ENCODE measurements at places on chromosomes 7 and 10.

DNA sequence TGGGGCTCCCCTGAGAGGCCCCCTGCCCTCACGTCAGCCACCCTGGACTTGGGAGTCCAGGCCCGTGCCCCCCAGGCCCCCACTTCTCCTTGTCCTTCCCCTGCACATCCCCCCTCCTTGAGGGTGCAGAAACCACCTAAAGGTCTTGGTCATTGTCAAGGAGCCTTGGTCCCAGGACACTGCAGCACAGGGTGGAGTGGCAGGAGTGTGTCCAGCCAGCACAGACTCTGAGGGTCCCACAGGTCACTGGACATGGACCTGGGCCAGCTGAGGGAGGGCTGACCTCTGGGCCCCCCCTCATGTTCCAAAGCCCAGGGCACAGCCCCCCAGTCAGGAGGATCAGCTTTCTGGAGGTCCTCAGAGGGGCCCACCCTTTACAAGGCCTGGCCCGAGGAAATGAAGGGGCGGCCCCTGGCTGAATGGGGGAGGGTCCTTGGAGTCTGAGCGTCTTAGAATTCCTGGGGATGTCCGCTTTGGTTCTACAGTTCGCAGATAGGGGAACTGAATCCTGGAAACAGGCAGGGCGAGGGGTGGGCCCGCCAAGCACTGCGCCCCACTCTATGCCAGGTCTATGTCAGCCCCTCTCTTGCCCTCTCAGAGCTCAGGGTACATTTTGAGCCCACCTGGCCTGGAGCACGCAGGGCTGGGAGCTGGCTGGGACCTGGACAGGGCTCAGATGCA, 54.0 kb downstream of the PWWP2B start:
- DNase-seq: no peak

GRCh38 chr10:36224431-36224985, 582.4 kb upstream of the FZD8 start:
- no peak for DNase-seq

- DNase-seq: no peak
Observed at GRCh38 chr7:140033036-140033435, 29.7 kb downstream of the PARP12 start.

GRCh38 chr7:137020351-137020750, 151.9 kb downstream of the CHRM2 start:
- DNase-seq: no peak

DNA sequence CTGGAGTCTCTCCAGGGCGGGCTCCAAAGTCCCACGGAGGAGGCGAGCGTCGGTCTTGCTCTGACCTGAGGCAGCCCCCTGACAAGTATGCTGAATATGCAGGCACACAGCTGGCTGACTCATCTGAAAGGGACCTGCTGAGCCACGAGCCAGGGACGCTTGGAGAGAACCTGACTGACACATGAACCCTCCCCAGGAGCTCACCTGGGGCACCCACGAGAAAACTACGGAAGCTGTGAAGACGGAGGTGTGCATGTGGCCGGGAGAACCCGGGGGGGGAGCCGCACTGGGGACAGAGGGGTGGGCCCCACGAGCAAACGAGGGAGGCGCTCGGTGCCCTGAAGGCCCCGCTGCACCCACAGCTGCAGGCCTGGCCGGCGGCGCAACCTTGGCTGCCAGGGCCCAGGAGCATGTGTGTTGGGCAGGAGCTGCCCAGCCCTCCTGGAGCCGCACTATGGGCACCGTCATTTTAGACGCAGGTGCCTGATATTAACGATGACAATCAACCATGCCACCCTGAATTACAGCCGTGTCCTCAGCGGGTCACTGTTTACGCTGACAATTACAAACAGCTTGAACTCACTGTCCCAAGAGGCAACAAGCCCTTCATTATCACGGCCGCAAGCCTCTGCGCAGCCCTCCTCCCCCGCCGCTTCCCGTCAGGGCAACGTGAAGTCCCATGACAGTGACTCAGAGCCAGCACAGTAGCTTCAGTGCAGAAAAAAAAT, 64.7 kb downstream of the DIP2C start:
- peak; percentile 92 for DNase-seq

DNA sequence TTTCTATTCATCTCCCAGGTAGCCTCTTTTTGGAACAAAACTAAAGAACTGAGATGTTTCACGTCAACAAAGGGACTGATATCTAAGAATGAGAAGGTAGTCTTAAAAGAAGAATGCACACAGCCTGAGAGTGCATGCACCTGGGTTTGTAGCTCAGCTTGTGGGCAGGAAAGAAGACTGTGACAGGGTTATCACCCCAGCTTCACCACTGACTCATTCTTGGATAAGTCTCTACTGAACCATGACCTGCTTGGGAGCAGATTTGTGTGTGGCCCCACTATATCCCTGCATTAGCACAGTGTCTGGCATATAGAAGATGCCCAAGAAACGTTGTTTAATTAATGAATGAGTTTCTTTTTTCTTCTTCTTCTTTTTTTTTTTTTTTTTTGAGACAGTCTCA, 187.5 kb downstream of the GPAM start:
- DNase-seq: peak; percentile 47

GRCh38 chr10:111087968-111088505, 11.2 kb downstream of the ADRA2A start:
- no peak for DNase-seq

GRCh38 chr10:72275351-72276012, 1.8 kb downstream of the DDIT4 start:
- DNase-seq: no peak

DNA sequence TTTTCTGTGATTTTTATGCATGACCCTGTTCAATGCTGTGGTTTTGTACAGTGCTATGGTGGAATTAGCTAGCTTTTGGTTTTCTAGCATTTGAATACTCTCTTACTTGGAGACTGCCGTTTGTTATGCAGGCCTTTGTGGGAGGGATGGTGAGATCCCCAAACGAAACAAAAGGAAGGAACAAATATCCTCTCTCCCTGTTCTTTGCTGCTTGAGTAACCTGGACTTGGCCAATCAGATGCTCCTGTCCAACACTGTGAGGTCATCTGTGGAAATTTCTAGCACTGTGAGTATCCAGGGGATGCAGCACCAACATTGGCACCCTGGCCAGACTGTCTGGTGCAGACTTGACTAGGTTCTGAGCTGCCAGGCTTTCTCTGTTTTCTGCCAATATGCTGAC, 314.4 kb downstream of the ANKRD30A start:
- DNase-seq: no peak

DNA sequence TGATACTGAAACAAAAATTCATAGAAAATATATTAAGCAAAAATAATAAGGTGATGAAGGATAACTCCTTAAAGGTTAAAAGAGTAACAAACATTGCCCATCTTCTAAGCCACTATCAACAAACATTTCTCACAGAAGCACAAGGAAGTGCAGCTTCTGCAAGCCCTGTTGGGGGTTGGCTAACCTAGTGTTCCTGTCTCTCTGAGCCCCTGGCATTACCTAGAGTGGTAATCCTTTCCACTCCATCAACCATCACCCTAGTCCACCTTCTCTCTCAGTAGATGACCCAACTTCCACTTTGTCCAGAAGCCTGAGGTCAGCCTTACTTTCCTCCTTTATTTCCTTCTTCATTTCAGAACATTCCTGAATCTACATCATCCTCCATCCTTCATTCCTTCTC, 59.7 kb downstream of the HIPK2 start:
- no peak for DNase-seq

DNA sequence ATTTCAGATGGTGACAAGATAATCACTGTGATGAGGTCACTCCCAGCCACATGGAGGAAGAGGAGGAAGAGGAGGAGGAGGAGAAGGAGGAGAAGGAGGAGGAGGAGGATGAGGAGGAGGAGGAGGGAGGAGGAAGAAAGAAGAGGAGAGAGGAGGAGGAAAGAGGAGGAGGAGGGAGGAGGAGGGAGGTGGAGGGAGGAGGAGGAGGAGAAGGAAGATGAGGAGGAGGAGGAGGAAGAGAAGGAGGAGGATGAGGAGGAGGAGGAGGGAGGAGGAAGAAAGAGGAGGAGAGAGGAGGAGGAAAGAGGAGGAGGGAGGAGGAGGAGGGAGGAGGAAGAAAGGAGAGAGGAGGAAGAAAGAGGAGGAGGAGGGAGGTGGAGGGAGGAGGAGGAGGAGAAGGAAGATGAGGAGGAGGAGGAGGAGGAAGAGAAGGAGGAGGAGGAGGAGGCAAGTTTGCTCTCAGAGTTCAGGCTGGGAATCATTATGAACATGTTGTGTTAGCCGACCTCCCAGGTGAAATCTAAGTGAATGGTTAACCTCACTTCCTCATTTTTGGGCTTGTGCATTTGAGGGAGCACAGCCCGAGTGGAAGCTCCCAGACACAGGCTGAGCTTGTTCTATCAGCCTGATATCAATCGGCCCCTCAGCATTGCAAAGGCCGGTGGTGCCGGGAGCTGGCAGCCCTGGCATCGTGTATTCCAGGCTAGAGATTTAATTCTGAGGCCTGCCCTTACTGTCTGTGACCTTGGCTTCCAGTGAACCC, 236.2 kb upstream of the PITRM1 start:
- peak; percentile 78 for DNase-seq

DNA sequence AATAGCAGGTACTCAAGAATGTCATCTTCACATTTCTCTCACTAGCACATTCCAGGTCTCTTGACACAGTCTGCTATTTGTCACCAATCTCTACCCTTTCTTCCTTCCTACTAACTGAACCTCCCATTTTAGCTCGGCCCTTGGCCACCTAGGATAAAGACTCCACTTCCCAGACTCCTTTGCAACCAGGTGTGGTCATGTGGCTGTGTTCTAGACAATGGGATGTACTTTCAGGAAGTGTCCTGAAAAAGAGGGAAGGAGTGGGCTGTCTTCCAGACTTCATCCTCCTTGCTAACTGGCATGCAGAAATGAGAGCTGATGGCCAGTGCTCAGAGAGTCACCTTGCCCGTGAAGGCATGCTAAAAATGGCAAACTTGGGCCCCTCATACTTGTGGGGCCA, 139.2 kb downstream of the AMPH start:
- DNase-seq: no peak

- DNase-seq: peak; percentile 9
Observed at GRCh38 chr7:1812509-1813393, 142.7 kb downstream of the ELFN1 start.

DNA sequence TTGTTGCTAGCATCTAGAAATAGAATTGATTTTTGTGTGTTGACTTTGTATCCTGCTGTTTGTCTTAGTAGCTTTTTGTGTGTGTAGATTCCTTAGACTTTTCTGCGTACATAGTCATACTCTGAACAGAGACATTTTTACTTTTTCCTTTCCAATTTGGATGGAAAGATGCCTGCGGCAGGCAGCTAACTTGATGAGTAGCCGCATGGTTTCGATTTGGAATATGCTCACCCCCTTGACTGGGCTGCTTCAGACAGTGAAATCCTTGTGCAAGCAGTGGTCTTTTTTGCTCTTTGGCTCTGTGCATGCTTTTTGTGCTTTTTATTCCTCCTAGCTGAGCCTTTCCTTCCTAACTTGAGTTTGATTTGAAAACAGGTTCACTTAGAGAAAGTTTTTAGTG, 71.8 kb downstream of the HHEX start:
- DNase-seq: no peak

- DNase-seq: peak; percentile 70
Observed at GRCh38 chr10:87092861-87093631, 1.6 kb downstream of the GLUD1 start.

GRCh38 chr10:94490789-94491039, 54.9 kb upstream of the HELLS start:
- DNase-seq: no peak

- no peak for DNase-seq
Observed at GRCh38 chr7:126462405-126462804, 790.3 kb downstream of the GRM8 start.

GRCh38 chr10:78860260-78860914, 208.4 kb upstream of the ZMIZ1 start:
- no peak for DNase-seq

GRCh38 chr7:24141874-24142509, 142.0 kb upstream of the NPY start:
- no peak for DNase-seq

DNA sequence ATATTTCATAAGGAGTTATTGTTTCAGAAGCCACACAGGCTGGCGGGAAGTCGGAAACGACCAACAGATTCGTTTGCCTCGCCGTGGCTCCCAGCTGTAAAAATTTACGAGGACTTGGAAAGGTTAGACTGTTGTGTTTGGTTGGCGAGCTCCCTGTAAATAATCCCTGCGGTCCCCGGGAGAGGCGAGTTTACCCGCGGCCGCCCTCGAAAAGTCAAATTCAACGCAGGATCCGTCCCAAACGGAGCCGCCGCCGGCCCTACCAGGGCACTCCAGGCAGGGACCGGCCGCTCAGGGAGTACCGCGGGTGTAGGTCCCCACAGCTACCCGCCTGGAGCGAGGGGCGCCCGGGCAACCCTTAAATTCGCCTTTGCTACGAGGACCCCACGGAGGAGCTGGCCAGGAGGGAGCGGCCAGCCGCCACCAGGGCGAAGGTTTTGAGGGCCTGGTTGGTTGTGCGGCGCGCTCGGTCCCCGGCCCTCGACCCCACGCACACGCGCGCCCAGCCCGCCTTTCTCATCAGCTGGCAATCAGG, 726 bp upstream of the HOXA9 start:
- DNase-seq: no peak

- DNase-seq: no peak
Observed at GRCh38 chr10:47383261-47384147, 589 bp downstream of the ZNF488 start.

- DNase-seq: no peak
Observed at GRCh38 chr7:158245724-158246041, 341.9 kb downstream of the PTPRN2 start.

- DNase-seq: no peak
Observed at GRCh38 chr10:34547291-34547690, 267.8 kb downstream of the PARD3 start.

DNA sequence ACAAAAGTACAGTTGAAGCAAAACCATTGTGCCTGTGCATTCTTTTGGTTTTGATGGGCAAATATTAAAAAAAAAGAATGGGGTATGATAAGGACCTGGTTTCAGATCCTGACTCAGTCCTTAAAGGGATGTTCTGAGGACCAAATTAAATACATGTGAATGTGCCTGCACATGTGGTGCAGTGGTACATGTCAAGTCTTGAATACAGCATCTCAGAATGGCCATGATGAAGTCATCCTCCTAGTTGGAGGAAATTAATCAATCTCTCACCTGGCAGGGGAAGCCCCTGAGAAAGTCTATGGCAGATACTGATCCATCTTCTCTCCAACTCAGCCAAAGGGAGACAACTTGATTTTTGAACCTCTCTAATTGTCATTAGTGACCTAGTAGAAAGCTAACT, 207.0 kb downstream of the SUGCT start:
- no peak for DNase-seq

GRCh38 chr10:9853405-9854355, 1164.0 kb upstream of the CELF2 start:
- no peak for DNase-seq

GRCh38 chr10:34615770-34616169, 199.3 kb downstream of the PARD3 start:
- no peak for DNase-seq

Measured in kidney tubule cell (primary cell).